ENCODE measurements at places on chromosomes 11 and 22.
A peak's percentile ranks its signal among the peaks of the same experiment; 100 is the strongest.

GRCh38 chr22:23836692-23837495 lies 1.9 kb downstream of the DERL3 start:
- no peak for DNase-seq

- no peak for DNase-seq
These were observed 125.6 kb downstream of the TRPC6 start for GRCh38 chr11:101458161-101458560.

DNA sequence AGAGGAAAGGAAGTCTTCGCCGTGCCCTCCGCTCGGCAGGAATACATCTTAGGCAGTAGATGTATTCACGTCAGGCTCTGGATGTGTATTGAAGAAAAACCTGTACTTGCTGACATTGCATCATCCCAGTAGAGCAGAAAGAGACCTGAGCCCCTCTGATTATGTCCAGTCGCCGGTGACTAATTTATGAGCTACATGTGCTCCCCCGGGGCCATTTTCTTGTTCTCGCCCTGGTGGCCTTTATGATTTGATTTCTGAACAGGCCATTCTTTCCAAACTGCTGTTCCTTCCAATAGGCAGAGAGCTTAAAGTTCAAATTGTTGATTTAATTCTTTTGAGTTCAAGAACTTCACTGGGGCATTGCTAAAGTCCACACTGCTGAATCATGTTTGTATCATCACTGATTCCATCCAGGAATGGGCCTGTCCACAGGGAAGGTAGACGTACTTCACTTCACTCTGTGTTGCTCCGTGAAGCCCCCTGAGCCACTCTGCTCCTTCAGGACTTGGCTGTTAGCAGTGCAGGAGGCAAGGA lies 137.3 kb upstream of the RASSF10 start:
- DNase-seq = no peak

DNA sequence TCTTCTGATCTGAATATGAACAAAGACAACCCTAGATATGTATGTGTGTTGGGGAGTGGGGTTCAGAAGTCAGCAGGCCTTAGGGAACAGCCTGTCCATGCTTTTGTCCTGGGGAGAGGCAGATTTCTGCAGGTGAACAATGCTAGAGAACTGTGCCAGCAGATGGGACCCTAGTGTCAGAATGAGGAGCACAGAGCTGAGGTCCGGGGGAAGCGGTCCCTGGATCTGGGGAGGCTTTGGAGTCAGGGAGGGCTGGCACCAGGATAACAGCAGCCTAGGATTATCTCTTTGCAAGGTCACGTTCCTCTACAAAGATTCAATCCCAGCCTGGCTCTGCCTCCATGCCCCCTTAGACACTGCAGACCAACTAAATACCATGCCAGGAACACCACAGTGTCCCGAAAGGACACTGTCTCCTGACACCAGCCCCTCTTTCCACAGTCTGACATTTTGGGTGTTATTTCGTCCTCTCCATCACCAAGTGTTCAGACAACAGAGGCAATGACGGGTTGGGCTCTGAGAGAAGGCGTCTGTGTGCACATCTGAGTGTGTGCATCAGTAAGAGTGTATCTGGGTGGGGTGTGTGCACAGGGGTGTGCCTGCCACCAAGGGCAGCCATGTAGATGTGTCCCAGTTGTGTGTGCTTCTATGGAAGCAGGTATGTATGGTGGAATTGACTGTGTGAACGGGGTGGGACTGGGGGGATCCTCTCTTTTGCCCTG lies 43.5 kb downstream of the EIF3F start:
- no peak for DNase-seq

DNA sequence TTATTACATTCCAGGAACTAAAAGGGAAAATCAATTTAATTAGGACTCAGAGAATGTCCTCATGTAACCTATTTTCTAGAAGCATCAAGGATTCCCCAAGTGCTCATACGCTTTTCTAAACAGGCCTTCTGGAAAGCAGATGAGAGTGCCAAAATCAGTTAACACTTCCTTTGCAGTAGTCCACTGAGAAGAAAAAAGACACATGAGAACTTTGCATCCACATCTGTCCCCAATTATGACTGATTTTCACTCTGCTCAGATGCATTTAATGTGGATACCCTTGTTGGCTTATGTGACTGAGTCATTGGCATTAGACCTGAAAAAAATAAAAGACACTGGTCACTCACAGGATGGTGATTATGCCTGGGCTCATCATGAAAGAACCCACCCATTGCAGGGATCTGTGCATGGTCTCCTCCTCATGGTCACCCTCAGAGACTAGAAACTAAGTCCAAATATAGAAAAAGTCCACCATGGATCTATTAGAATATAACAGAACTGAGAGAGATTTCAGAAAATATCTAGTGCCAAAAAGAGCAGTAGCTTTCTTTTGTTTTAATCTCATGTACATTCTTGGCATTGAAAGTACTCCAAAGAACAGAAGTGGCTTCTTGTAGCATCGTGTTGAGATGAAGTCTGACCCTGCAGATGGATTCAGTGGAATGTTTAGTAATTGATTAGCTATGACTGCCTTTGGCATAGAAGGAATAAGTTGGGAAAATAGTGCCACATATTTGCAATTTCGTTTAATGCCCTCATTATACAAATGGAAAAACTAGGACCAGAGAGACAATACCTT lies 48.8 kb upstream of the FIBIN start:
- no peak for DNase-seq

DNA sequence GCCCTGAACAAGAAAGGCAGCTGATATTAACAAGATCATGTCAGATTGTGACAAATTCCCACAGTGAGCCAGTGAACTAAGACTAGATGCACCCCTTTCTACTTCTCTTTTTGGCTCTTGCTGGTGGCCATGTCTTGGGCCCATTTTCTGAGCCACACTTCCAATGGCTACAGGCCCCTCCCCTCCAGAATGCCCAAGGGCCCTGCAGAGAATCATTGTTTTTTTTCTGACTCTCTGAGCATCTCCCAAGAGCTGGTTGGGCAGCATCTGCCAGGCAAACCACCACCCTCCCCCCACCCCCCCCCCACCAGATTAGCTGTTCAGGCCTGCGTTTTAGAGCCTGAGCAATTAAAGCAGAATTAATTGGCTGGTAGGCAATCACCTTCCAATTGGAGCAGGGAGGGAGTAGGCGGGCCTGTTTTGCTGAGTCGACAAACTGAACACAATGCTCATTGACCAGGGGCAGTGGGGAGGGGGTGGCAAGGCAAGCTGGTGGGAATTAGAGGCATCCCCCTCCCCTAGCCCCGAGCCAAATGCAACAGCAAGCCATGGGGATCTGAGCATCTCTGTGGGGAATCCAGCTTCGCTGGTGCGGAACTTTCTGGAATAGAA lies 541.4 kb downstream of the MN1 start:
- DNase-seq = no peak

GRCh38 chr11:16603890-16604793 lies 134.3 kb upstream of the C11orf58 start:
- peak; percentile 92 for DNase-seq

GRCh38 chr11:12195768-12196167 lies 85.4 kb downstream of the MICAL2 start:
- peak; percentile 72 for DNase-seq

GRCh38 chr11:120500414-120501071 lies 11.0 kb upstream of the GRIK4 start:
- DNase-seq = no peak

- DNase-seq = no peak
These were observed 102.7 kb downstream of the RASSF10 start for GRCh38 chr11:13111813-13112130.

DNA sequence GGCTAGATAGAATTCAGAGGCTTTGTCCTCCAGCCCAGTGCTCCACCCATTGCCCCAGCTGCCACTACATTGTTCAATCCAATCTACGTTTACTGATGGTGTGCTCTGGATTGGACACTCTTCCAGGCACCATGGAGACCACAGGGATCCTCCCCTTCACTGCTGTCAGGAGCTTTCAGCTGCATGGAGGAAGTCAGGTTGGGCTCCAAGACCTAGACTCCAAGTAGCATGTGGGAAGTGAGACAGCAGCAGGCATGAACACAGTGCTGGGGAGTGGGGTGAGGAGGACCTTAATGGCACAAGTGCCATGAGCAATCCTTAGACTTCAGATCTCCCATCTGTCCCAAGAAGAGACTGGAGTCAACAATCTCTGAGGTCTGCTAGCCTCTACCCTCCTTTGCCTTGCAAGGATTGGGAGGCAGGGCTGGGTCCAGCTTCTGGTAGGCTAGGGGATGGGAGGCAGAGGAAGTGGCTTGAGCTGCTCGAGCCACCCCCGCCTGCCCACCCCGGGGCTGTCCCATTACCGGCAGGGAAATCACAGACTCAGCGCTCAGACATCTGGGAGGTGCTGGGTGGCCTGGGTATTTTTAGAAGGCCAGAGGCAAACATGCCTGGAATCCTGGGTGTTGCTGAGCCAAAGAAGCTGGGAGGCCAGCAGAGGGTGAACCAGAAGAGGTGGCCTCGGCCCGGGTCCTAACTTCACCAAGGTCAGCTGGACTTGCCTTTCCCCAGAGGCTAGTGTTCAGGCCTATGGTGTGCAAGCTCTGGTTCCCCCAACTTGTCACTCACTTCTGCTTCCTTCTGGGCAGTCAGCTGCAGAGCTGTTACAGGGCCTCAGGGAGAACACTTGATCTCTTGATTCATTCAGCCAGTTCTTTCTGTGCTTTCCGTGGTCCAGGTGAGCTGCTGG lies 15.2 kb upstream of the FCHSD2 start:
- no peak for DNase-seq

GRCh38 chr11:64553554-64554201 lies 37.3 kb upstream of the SLC22A12 start:
- DNase-seq = peak; percentile 24

- no peak for DNase-seq
These were observed 8.1 kb downstream of the DIXDC1 start for GRCh38 chr11:111945198-111945597.

DNA sequence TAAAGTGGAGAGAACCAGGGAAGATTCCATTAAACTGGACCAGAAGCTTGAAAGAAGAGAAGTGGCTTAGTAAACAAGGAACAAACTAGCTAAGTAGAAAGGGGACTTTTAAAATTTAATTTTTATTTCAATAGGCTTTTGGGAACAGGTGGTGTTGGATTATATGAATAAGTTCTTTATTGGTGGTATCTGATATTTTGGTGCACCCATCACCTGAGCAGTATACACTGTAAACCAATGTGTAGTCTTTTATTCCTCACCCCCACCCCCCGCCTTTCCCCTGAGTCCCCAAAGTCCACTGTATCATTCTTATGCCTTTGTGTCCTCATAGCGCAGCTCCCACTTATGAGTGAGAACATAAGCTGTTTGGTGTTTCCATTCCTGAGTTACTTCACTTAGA lies 7.4 kb downstream of the ACAT1 start:
- no peak for DNase-seq

GRCh38 chr22:18965526-18966421 lies 29.7 kb upstream of the PRODH start:
- DNase-seq = no peak

DNA sequence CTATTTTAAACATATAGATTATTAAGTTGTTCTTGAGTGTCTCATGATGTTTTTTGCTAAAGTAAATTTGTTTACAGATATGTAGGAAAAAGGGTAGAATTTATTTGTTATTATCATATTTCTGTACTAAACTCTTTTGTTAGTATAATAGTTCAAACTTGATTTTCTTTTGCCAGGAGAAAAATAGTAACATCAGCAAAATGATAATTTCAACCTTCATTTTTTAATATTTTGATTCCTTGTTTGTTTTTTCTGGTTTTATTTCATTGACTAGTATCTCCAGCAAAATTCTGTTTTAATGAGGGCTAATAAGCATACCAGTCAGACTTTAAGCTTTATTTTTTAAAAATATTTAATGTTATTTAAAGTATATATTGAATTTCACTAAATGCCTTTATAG lies 4.0 kb downstream of the OR1S1 start:
- DNase-seq = no peak

- DNase-seq = no peak
These were observed 10.6 kb upstream of the NPAS4 start for GRCh38 chr11:66410191-66410590.

DNA sequence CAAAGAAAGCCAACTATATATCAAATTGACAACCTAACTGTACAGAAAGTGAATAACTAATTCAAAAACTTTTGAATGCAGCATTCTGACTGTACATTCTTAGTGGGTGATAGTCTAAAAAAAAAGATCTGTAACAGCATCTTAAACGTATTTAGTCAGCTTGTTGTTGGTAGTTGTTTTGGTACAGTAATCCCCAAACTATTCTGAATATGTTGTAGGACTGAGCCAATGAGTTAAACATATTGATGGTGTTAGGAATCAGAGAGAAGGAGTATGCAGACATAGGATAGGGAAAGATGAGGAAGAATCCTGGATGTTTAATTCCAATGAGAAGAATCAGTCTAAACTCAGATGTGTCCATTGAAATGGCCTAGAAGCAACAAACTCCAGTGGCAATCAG lies 41.9 kb upstream of the KIRREL3 start:
- DNase-seq = no peak

DNA sequence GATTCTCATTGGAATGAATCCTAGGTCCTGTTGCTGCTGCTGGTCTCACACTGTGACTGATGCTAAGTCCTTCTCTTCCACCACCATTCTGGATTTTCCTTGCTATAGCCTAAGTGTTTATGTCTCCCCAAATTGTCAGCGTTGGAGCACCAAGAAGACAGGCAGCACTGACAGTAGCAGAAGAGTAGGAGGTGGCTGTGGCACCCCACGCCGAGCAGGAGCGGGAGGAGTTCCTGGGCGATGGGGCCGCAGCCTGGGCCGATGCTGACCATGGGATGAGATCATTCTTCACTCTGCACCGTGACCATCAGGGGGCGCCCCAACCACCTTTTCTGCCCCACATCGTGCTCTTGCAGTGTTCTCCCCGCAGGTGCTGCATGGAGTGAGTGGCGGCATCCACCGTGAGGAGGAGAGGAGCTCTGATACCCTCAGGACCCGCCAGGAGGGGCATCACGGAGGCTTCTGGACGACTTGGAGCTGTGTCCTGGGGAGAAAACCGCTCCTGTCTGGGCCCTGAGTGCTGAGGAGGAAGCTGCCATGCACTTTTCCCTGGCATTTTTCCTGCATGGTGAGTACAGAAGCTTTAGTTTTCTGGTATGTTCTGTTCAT lies 57.0 kb downstream of the LRRC74B start:
- peak; percentile 71 for DNase-seq

Measured in erythroblast (primary cell).